Stimulated activated CD8-positive, alpha-beta memory T cell treated with anti-CD3 and anti-CD28 coated beads, Interleukin-4, amount 100 ng/mL, for 48 hours (primary cell): ENCODE measurements at places on chromosomes 1 and 21.
A peak's percentile ranks its signal among the peaks of the same experiment; 100 is the strongest.

DNA sequence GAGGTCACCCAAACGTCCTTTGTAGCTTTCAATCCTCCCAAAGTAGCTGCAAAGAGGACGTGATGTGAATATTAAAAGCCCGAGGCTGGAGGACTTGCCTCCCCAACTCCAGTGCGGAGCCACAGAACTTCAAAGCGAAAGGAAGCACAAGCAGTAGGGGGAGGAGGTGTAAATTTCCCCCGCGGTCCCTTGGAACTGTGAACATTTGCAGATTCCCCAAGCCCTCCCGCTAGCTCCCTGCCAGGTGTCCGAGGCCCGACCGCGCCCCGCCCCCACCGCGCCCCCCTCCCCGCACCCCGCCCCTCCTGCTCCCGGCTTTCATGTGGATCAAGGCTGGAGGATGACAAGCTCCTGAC lies 41.5 kb upstream of the HAO2 start:
- DNase-seq = no peak

DNA sequence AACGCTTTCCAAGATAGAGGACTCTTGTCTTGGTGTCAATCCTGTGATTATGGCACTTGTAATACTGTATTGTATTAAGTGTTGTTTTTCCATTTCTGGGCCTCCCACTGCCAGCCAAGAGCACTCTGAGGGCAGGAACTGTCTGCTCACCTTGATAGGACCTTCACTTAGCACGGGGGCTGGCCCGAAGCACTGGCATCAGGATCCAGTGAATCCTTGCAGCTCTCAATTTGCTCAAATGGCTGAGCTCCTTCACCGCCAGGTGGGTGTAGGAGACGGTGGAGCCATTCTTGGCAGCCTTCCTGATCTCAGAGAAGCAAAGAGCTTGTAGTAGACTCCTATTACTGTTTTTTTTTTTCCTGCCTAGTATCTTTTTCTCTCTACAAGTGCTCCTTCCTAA lies 17.7 kb downstream of the MECR start:
- DNase-seq = no peak

DNA sequence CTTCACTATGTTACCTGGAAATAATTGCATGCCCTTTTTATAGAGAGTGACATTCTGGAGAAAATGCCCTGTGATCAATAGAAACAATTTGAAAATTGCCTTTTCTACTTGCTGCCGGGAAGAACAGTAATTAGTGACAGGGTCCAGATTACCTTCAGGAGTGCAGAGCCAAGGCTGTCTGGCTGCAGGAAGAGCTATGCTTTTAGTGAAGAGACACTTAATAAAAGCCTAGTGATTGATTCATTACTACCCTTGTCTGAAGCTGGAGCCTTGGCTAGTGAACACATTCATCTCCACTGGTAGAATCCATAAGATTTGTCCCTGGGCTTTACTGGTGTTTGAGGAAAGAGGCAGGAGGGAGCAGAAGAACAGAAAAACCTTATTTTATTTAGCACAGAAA lies 12.9 kb upstream of the DNASE2B start:
- no peak for DNase-seq

DNA sequence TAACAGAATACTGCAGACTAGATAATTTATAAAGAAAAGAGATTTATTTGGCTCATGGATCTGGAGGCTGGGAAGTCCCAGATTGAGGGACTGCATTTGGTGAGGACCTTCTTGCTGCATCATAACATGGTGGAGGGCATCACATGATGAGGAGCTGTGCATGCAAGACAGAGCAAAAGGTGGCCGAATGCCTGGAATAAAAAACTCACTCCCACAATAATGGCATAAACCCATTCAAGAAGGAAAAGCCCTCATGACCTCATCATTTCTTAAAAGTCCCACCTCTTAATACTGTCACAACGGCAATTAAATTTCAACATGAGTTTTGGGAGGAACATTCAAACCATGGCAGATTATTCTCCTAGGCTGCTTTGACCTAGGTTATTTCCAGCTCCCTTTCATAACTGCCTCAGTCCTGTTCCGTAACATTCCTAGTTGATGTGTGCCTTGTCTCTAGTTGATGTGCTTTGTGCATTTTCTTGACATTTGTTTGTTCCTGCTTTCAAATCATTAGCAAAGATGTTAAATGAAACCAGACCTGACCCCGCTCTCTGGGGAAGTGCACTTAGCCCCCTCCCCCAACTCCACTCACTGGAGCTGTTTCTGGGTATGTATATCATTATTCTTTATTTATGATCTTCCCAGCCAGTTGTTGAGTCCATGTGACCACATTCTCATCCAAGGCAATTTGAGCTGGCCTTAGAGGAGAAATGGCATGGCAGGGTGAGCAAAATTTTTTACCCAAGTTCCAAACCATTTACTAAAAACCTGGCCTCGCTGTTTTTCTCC lies 148.5 kb downstream of the GDAP2 start:
- DNase-seq = no peak

DNA sequence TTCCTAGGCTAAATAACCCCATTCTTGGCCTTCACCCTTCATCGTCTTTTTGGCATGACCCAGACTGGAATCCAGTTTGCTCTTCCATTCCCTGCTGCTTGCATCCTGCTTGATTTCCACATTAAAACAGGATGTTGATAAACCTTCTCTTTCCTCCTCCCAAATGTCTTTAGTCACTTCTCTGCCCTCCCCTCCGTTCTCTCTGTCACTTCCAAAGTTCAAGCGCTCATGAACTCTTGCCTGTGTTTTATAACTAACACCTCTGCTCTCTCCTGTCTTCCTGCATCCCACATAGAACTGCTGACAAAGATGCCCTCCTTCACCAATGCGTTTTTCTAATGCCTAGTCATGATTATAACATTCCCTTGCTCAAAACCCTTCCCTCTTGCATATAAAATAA lies 65.6 kb upstream of the SLC44A3 start:
- no peak for DNase-seq

DNA sequence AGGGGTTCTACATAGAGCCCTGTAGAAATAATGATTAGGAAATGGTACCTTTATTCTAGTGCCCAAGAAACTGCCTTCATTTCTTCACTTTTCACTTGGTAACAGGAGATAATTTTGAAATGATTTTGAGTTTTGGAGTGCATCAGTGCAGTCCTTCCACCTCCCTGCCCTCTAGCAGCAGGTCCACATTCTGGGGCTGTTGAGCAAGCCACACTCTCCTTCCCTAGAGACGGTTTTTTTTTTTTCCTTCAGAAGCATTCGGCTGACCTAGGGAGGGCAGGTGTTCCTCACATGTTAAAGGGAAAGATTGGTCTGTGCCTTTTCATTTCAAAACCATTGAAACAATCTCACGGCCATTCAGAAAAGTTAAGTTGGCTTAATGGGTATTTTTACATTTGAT lies 39.8 kb downstream of the SLC37A1 start:
- DNase-seq = no peak

DNA sequence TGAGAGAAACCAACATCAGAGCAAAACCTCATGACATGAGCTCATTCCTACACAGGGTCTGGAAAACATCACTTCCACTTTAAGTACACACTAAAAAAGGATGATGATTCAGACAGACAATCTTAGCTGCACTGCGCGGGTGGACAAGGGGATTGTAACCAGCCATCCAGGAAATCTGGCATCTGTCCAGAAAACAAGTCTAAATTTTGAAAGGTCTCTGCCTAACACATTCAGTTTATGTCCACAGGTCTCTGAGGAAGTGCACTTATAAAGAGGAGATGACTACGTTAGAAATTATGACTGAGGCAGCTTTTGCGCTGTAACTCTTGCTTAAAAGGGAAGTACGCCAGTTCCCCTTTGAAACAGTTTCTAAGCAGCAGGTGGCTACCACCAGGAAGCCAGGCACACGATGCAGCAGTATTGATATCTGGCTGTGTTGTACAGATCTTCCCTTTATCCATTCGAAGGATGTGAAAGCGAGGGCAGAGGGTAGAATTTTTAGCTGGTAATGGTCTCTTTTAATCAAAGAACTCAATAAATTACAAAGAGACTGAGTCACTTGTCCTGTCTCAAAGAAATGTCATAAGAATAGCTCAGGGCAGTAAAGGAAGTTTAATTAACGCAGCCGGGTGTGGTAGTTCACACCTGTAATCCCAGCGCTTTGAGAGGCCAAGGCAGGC lies 128.0 kb downstream of the SETD4 start:
- peak; percentile 29 for DNase-seq

DNA sequence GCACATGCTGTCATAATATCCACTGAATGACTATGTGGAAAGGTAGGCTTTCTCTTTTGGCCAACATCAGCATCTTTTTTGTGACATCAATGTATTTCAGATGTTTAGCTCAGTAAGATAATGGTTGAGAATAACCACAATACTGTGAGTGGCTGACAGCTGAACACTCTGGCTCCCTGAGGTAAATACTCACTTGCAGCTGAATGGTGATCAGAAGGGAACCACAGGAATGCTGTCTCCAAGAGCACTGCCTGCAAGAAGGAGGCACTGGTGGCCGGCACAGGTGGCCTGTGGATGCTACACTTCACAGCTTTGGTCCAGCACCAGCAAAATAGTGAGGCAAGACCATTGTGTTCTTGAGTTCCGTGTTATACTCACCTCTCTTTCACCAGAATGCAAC lies 118.7 kb upstream of the PPM1J start:
- DNase-seq = no peak

- DNase-seq = no peak
Observed at GRCh38 chr1:114353262-114353661, 157.7 kb downstream of the TRIM33 start.

- no peak for DNase-seq
Observed at GRCh38 chr1:85490270-85490985, 25.5 kb upstream of the DDAH1 start.

DNA sequence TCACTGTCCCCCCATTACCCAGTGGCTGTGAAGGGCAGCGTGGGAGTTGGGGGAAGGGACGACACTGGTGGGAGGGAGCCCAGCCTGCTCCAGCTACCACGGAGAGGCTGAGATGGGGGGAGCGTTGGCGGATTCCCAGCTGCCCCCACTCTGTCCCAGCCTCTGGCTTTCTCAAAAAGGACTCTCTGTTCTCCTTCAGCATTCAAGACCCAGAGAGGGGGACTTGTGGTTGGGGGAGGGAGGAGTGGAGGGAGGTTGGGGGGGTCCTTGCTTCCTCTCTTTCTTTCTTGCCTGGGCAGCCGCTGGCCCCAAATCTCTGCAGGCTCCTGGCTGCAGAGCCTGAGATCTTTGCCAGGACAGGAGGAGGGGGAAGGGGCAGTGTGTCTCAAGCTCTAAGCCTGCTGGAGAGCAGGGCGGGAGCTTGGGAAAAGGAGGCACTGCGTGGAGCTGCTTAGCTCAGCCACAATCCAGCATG lies 2.2 kb downstream of the ATP1A2 start:
- no peak for DNase-seq

DNA sequence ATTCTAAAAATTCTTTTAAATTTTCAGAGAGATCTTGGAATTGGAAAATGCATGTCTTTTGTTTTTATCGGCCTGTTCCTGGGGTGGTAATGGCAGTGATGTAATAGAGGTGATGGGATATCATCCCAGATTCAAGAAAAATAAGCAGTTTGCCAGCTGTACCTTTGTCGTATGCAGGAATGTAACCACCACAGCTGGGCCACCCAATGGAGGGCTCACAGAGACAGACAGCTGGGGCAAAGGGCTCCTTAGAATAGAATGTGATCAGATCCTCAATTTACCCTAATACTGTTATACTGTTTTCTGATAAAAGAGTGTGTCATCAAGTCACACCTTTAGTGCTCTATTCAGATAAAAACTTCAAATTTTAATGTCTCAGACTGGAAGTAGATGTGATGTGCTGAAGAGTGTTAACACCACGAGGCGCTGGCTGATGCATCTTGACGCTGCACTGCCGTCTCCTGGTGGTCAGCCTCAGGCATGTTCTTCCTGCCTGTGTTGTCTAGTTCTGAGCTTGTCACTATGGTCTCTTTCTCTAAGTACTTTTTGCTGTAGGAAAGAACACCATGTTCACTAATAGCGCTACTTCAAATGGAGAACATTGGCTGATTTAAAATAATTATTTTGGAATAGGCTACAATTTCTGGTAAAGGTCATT lies 78.8 kb downstream of the C1orf21 start:
- DNase-seq = no peak

GRCh38 chr1:31422505-31423319 lies 9.7 kb downstream of the SERINC2 start:
- DNase-seq = peak; percentile 90

DNA sequence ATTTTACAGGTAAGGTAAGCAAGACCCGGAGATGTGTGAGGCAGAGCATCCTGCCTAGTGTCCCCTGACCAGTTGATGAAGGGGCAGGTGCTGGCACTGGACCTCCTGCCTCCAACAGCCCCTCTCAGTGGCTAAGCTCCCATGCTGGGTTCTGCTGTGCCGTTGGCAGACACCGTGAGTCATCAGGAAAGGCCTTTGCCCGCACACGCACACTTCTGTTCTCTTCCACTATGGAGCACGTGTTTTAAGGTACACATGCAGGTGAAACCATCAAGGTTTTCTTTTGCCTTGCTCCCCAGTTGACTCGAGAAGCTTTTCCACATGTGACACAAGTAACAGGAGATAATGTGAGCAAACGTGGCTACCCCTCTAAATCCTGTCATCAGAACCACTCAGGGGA lies 207.9 kb downstream of the RRAGC start:
- DNase-seq = no peak
